ENCODE measurements at places on chromosomes 11 and 22.

- peak; percentile 63 for DNase-seq
These were observed 22.1 kb downstream of the SRPRA start for GRCh38 chr11:126246636-126247035.

DNA sequence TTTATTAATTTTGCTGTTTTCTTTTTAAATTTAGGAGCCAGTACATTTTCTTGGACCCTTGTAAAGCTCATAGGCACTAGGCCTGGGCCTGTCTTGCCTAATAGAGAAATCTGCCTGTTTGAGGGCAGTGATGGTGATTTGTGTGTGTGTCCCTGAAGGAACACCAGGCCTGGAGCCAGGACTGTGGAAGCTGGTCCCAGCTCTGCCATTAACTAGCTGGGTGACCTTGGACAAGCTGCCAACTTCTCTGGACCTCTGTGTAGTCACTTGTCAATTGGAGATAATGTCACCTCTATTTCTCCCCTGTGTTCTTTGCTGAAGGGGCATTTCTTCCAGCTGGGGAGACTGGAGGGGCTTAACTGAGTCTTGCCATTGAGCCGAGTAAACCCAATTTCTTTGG is 16.0 kb upstream of the FTH1 start:
- no peak for DNase-seq

DNA sequence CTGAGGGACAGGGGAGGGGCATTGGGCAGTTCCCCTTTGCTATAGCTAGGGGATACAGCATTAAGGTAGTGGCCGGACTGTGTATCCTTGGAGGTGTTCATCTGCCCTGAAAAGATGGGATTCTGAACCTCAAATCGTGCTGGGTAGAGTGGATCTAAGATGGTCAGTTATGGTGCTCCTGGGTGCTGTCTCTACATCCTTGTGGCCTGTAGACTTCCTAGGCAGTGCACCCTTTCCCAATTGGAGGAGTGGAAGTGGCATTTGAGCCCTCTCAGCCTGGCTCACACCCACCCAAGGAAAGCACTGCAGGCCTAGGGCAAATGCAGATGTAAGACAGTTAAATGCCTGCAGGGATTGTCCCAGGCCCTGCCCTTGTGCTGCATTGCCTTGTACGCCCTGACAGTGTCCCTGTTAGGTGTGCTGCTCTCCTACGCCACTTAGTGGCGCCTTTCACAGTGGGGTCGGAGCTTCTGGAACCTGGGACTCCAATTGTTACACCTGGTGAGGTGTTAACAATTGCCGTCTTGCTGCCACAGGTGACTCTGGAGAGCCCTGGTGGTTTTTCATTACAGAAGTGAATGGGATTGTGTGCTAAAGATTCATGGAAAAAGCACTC is 35.0 kb downstream of the PPFIBP2 start:
- no peak for DNase-seq

GRCh38 chr11:33476945-33477606 is 219.9 kb downstream of the HIPK3 start:
- DNase-seq, result no peak

GRCh38 chr11:118524757-118525470 is 2.4 kb upstream of the TTC36 start:
- no peak for DNase-seq

- no peak for DNase-seq
These were observed 440.9 kb upstream of the RAG2 start for GRCh38 chr11:37038911-37039310.

- no peak for DNase-seq
These were observed 546.4 kb downstream of the TBC1D22A start for GRCh38 chr22:47308886-47309285.

- no peak for DNase-seq
These were observed 1.5 kb upstream of the MIF start for GRCh38 chr22:23892706-23893105.

- DNase-seq, result no peak
These were observed 4.4 kb downstream of the HPS4 start for GRCh38 chr22:26479043-26479791.

- DNase-seq, result no peak
These were observed 100.5 kb downstream of the WT1 start for GRCh38 chr11:32334822-32335221.

- no peak for DNase-seq
These were observed 34.2 kb upstream of the LMO1 start for GRCh38 chr11:8297781-8298440.

DNA sequence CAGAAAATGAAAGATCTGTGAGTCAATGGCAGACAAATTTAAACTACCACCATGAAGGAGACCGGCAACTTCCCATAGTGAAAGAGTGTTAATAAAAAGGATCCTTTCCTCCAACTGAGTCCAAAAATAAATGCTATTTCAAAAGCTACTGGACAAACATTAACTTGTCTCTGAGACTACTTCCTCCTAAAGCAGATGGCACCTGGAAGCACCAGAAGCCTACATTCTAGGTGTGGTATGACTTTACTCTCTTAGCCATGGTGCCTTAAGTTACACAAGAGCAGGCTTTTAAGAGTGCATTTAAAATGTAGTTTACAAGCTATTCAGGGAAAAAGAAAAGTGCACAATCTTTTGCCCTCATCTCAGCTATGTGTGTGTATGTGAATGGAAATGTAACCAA is 2.5 kb downstream of the ARHGAP32 start:
- DNase-seq, result no peak

DNA sequence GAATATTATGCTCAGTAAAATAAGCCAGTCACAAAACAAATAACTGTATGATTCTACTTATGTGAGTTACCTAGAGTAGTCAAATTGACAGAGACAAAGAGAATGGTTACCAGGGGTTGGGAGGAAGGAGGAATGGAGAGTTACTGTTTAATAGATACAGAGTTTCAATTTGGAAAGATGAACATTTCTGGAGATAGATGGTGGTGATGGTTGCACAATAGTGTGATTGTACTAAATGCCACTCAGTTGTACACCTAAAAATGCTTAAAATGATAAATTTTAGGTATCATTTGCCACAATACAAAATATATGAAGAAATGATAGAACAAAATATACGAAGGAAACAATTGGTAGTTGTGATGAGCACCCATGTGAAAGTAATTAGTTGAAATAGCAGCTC is 43.4 kb downstream of the PDHX start:
- no peak for DNase-seq

- no peak for DNase-seq
These were observed 109.9 kb downstream of the CSNK2A3 start for GRCh38 chr11:11243209-11243589.

GRCh38 chr11:11975201-11976092 is 33.0 kb downstream of the DKK3 start:
- no peak for DNase-seq

DNA sequence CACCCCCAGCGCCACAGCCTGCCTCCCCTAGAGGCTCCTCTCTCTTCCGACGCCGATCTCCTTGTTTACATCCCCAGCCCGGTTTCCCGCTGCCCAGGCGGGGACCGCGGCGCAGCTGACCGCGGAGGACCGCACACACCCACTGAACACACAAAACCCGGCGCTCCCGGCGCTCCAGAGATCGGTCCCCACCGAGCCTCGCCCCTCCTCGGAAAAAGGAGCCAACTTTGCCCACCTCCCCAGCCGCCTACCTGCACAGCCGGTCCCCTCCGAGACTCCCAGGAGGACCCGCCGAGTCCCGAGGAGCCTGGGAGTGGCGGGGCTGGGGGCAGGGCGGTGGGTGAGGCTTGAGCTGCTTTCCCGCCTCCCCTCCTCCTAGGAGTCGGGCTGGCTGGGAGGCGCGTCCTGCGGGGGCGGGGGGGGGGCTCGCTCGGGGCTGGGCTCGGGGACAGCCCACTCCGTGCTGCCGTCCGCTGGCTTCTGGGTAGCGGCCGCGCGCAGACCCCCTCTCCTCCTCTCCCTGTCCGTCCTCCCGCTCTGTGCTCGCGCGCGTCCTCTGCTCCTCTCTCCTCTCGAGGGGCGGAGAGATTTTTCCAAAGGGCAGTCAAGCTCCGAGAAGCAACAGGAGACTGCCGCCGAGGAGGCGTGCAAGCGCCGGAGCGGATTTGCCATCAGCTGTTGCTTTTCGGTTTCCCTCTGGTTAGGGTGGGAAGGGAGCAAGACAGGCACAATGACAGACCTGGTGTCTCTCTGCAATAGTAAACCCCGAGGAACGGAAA is at the start of gene FXYD6:
Gene FXYD6 (minus strand): TSS at position 318 of the 779 bp plus-strand sequence. CDS start 33,882 bp downstream, outside the sequence.
- DNase-seq, result peak; percentile 6

DNA sequence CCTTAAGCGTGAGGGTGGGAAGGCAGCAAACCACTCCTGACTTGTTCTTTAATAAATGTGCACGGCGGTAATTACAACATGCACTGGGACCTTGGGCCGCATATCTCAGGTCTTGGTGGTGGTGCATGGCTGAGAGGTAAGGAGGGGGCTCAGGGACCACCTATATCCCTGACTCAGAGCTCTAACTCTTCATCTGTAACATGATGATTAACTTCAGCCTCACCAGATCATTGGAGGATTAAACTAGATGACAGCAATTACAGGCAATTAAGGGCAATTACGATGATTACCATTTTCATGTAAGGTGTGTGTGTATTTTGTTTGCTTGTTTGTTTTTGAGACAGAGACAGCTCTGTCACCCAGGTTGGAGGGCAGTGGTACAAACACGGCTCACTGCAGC is 45.0 kb downstream of the FBLN1 start:
- no peak for DNase-seq

GRCh38 chr11:3169255-3170043 is 4.3 kb upstream of the OSBPL5 start:
- DNase-seq, result no peak

DNA sequence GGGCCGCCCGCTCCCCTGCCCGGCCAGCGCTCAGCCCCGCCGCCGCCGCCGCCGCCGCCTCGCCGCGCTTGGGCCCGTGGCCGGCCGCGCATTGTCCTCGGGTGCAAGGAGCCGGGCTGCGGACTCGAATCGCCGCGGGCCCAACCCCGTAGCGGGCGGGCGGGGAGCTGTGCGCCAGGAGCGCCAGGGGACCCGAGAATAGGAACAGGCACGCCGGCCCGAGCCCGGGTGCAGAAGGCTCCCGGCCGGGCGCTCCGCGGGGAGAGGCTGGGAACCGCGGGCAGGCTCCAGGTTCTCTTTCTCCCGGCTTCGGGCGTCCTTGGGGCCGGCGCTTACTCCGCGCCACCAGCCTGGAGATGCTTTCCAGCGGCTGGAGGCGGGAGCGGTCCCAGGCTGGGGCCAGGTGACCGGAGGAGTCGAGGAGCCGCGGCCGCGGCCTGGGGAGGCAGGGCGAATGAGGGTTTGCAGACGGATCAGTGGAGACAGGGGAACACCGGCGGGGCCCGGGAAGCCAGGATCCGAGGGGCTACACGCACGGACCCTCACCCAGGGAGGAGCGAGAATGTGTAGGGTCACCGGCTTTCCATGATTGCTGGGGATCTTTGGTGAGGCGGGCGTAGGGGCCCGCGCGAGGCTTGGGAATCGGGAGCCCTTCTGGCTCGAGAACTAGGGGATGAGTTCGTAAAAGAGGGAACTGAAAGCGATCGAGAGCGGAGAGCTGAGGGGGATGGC is 726 bp downstream of the PKNOX2 start:
- DNase-seq, result no peak

DNA sequence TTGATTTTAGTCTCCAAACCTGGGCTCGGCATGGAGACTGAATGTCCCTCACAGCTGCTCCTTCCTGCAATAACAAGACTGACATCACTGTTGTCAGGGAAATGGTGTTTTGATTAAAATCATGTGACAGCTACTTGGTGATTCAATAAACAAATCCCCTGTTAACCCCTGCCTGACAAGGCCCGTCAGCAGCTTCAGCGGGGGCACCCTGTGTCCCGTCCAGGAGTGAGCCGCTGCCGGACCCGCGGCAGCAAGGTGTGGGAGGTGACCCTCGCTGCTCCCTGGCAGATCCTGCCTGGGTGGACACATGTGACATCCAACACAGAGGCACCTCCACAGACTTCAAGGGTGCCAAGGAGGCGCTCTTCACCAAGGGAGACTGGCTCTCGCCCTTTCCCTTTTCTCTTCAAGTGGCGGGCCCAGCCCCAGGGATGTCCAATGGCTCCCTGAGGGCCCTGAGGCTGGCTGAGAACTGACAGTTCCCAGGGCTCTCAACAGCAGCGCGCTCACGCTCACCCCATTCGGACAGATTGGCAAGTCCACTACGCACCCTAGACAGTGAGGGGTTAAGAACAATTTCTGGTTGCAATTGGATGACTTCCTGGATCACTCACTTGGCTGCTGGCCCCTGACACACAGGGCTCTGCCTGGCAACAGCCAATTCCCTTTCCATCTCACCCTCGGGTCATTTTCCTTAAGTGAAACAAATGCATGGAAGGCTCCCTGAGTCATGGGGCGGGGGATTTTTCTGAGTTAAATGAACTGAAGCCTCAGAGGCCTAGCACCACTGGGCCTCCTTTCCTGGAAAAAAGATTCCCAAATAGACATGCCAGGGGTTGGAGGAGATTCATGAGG is 30.7 kb downstream of the PPP2R1B start:
- peak; percentile 98 for DNase-seq

- no peak for DNase-seq
These were observed 7.0 kb downstream of the GAL start for GRCh38 chr11:68691402-68691784.

DNA sequence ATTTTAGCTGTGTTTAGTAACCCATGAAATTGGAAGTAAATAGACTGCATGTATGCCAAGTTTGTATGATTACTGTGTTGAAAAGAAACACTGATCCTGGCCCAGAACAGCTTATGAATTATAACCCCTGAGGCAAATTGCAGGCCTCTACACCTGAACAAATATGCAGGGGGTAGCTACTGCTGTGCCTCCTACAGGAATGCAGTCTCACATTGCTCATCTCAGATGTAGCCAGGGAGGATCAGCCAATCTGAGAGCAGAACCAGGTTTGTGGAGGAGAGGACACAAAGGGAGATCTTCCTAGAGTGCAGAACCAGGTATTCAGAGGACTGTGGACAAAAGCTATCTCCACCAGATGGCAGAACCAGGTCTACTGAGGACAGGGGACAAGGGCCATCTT is 442.2 kb upstream of the DDI1 start:
- DNase-seq, result no peak

Data from foreskin melanocyte (primary cell).